ENCODE measurements at places on chromosomes 16 and 17.

GRCh38 chr16:54180421-54181359 lies 105.9 kb downstream of the IRX3 start:
- no peak for DNase-seq

DNA sequence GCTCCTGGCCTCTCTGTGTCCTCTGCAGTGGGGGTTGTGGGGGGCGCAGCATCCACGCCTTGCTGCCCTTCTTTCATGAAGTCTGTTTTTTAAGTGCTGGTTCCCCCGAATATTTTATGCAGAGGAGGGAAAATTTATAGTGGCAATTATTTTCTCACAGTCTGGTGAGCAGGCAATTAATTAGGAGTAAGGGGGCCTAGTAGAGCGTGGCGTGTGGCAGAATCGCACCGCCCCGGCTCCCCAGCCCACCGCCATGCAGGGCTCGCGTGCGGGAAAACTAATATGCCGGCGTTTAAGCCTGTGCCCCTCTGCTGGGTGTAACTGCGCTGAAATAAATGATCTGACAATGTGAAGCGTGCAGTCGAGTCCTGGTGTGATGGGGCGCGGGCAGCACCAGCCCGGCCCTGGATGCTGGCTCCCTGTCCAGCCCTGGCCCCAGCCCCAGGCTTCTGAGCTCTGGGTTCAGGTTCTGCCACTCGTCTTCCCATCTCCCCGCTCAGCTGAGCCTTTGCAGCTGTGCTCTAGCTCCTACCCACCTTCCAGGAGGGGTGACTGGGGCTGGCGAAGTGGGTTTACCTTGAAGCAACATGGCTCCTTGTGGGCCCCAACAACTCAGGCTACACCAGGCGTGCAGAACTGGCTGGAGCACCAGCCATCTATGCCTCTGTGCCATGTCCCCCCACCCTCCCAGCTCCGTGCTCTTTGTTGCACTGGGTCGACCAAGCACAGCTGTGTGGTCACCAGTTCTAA lies 13.8 kb downstream of the ENGASE start:
- no peak for DNase-seq

DNA sequence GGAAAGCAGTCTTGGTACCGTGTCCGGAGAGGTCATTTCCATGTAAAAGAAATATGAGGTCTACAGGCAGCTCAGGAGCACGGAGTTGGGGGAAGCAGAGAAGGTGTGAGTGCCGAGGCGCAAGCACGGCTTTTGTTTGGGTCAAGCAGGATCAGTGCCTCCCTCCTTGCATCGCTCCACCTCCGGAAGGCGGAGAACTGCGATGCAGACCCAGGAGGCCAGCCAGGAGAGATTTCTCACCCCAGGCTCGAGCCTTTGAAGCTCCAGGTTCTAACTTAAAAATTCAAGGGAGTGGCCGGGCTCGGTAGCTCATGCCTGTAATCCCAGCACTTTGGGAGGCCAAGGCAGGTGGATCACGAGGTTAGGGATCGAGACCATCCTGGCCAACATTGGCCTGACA lies 25.0 kb downstream of the NAA60 start:
- no peak for DNase-seq

DNA sequence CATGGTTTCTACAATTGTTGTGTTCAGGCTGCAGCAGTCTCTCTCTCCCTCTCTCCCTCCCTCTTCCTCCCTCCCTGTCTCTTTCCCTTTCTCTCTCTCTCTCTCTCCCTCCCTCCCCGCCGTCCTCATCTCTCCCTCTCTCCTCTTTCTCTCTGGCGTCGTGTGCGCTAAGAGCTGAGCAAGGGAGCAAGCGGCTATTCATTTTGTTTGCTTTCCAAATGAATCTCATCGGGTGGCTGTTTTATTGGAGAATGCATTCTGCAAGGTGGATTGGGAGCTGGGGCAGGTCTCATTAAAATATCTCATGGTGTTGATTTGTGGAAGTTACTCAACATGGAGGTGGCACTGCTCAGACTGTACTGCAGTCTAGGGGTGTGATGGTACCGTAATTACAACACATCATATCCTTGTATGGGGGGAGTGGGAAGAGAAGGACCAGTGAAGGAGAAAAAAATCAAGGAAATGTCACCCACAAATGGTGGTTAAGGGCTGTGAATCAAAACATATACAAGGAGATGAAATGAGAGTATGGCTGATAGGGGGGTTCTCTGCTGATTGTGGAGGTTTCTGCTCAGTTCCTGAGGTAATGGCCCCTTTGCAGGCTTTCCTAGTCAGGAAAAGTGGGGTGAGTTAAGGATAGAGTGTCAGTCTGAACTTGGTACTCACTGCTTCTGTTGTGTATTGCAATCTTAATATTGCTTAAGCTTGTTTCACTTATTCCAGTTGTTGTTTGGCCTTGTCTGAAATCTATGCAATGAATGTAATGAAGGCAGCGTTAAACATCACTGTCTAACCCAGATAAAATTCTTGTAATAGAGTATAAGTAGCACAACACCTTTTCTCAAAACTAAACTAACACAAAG lies 2.7 kb downstream of the MSL1 start:
- DNase-seq: no peak

- DNase-seq: no peak
These were observed 25.5 kb upstream of the MYO15B start for GRCh38 chr17:75561927-75562603.

GRCh38 chr17:46811978-46812583 lies 6.4 kb downstream of the WNT3 start:
- peak; percentile 50 for DNase-seq

GRCh38 chr16:66387817-66388332 lies 21.4 kb downstream of the CDH5 start:
- DNase-seq: no peak

DNA sequence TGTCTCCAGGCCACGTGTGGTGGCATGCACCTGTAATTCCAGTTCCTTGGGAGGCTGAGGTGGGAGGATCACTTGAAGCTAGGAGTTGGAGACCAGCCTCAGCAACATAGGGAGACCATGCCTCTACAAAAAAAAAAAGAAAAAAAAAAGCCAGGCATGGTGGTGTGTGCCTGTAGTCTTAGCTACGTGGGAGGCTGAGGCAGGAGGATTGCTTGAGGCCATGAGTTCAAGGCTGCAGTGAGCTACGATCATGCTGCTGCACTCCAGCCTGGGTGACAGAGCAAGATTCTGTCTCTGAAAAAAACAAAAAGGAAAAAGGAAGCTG lies 103.9 kb downstream of the CMIP start:
- DNase-seq: no peak

DNA sequence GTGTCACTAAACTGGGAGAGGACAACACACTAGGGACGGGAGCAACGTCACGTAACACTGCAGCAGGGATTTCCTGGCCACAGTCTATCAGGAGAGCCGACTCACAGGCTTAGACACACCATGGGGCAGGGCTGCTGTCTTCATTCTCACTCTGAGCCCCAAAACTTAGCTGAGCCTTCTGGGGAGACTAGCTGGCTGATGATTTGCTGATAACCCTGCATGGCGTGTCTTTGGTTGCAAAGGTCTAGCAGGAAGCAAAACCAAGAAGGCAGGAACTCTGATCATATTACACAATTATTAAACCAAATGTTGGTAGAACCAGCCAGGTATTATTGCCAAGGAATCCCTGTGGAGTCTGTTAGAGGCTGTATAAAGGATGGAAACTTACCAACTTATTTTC lies 345.0 kb downstream of the SLC39A11 start:
- no peak for DNase-seq

- DNase-seq: no peak
These were observed 244.2 kb downstream of the GSG1L start for GRCh38 chr16:27819356-27819755.

- DNase-seq: no peak
These were observed 1.1 kb upstream of the MEAK7 start for GRCh38 chr16:84505249-84506187.

GRCh38 chr16:20348365-20349185 lies 3.9 kb downstream of the UMOD start:
- no peak for DNase-seq

DNA sequence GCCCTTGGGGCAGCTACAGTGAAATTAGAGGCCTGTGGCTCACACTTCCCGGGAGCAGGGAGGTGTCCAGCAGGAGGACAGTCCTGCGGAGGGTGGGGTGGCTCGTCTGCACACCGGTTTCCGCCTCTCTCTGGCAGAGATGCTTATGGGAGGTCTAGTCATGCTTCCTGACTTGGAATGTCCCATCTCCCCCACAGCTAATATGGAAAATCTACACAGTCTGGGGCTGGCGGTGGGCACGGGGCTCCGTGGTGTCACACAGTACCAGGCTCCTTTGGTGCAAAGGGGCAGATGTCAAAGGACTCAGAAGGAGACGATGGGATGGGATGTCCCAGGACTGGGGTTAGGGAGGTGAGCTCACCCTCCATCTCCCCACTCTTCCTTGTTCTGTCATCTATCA lies 44.1 kb upstream of the DOC2B start:
- no peak for DNase-seq

DNA sequence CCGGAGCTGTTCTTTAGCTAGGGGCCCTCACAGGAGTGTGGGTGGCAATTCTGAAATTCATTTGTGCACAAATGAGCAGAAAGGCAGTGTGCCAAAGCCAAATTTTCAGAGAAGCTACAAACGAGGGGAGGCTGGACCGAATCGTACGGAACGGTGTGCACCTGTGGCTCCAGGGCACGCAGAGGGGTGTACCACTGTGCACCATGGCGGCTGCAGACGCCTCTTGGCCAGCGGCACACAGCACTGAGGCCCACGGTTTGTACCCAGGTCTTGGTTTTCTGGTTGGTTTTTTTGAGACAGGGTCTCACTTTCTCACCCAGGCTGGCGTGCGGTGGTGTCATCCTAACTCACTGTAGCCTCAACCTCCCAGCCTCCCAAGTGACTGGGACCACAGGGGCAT lies 14.9 kb downstream of the CHMP1A start:
- DNase-seq: no peak

- DNase-seq: no peak
These were observed 242.7 kb downstream of the HAPSTR1 start for GRCh38 chr16:9334103-9334502.

DNA sequence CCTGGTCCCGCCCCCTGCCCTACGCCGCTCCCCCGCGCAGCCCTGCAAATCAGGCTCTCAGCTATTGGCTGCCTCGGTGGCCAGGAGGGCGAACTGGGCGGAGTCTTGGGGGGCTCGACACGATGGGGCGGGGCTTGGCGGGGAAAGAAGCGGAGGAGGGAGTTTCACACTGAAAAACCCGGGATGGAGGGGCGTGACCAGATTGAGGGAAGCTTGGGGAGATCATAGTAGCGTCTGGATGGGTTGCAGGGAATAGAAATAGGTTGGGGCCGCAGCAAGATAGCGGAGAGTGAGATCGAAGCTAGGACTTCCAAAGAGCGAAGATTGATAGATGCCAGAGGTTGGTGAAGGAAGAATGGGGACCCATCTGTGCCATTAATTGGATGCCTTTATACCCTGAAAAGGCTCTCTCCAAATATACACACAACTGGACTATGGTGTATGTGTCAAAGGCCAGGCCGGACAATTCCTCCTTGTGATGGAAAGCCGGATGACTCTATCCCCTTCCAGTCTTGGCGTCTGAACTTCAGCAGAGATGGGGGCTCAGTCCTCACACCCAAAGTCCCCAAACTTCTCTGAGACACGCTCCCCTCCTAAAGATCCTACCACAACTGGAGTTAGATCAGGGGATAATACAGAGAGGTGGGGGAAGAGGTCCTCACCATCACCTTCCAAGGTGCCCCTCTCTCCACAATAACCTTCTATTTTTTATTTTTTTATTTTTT lies 376 bp upstream of the STAC2 start:
- DNase-seq: no peak

- no peak for DNase-seq
These were observed 186.0 kb downstream of the GRIN2A start for GRCh38 chr16:9996221-9996620.

DNA sequence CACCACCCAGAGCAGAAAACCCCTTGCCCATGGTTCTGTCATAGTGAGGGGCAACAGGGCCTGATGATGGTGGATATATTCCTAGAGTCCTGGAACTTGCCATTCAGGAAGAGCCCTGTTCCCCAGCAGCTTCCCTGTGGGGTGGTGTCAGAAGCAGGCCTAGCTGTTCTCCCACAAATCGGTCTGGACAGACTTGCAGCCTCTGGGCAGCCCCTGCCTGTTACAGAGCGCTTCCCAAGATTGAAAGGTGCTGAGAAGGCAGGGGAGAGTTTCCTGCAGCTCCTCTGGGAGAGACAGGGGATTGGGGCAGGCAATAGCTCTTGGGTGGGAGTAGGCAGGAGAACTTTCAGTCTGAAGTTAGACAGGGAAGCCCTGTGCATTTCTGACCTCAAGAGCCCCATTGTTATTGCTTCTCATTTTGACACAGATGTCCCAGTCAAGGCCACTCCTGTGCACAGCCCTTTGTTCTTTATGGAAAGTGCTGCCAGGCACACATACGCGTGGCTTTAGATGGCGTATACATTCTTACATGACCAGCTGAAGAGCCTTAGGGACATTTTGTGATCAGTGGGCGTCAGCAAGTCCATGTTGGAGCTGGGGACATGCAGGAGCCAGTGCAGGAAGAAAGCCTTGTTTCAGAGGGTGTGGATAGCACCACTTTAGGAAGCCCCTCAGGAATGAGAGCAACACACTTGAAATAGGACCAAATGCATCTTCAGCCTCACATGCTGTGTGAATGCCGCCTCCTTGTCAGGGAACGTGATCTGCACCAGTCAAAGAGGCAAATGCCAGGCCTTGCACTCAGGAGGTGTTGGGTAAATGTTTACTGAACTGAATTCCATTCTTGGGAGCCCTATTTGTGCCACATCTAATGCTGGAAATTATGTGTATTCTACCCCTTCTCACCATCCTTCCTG lies 67.5 kb downstream of the GNAO1 start:
- no peak for DNase-seq

DNA sequence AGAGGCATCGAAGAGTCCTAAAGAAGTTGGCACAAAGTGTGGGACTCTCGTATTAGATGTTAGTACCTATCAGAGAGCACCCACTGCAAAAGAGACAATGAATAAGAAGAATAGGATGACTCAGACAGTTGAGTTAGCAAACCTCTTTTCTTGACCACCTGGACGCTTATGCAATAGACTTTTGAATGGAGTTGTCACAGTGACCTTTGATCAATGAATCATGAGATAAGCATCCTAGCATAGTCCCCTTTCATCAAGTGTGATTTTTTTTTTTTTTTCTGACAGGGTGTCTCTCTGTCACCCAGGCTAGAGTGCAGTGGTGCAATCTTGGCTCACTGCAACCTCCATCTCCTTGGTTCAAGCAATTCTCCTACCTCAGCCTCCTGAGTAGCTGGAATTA lies 1417.9 kb upstream of the GOT2 start:
- no peak for DNase-seq

GRCh38 chr17:68310152-68310551 lies 18.9 kb downstream of the ARSG start:
- no peak for DNase-seq

DNA sequence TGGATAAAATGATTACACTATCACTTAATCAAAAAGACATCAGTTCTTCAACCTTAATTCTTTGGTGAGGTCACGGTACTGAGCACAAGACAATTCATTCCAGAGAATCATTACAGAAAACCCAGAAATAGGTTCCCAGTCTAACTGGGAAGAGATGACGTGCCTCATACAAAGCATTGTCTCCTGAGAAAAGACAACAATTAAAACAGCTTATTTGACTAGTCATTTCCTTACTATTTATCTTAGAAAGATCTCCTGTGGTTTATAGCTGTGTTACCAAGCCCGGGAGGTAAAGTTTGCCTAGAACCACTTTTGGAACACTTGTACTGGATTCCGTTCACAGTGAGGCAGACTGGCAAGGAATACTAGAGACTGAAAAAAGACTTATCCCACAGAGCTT lies 5.1 kb downstream of the PHF12 start:
- DNase-seq: no peak
